ENCODE measurements at places on chromosomes 6 and 20. TPM values are rescaled to one million over a fixed set of nuclear protein-coding genes. Genes with fewer than 3 reads are reported as not detected.

GRCh38 chr20:4304601-4305000 lies 289.2 kb upstream of the RNF24 start:
- no peaks in the 10 kb centered on the region for H3K36me3 ChIP-seq
- no peaks in the 10 kb centered on the region for H3K27me3 ChIP-seq
- no peak overlapping the region for H3K4me3 ChIP-seq
- H3K4me1 ChIP-seq = no peaks in the 10 kb centered on the region

DNA sequence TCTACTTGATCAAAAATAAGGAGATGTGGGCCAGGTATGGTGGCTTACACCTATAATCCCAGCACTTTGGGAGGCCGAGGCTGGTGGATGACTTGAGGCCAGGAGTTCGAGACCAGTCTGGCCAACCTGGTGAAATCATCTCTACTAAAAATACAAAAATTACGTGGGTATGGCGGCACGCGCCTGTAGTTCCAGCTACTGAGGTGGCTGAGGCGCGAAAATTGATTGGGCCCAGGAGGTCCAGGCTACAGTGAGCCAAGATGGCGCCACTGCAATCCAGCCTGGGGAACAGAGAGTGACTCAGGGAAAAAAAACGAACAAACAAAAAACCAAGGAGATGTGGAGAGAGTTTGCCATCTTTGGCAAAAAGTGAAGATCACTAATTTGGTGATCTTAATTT lies 65.3 kb downstream of the BMP2 start:
- H3K36me3 ChIP-seq = no peaks in the 10 kb centered on the region
- DNase-seq = no peak
- no peak overlapping the region for H3K4me3 ChIP-seq
- no peaks in the 10 kb centered on the region for H3K4me1 ChIP-seq
- H3K27ac ChIP-seq = no peak overlapping the region

DNA sequence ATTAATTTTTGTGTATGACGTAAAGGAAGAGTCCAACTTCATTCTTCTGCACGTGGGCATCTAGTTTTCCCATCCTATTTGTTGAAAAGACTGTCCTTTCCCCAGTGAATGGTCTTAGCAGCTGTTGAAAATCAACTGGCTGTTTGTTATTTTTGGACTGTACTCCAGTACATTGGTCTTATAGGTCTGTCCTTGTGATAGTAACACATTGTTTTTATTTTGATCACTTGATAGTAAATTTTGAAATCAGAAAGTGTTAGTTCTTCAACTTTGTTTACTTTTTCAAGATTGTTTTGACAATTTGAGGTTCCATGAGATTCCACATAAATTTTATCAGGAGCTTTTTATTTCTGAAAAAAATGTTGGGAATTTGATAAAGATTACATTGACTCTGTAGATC lies 280.2 kb upstream of the FOXQ1 start:
- H3K4me3 ChIP-seq = no peak overlapping the region
- H3K27ac ChIP-seq = no peak overlapping the region
- H3K4me1 ChIP-seq = no peaks in the 10 kb centered on the region

GRCh38 chr6:155676346-155676745 lies 220.7 kb upstream of the NOX3 start:
- no peaks in the 10 kb centered on the region for H3K36me3 ChIP-seq
- DNase-seq = no peak
- no peak overlapping the region for H3K4me3 ChIP-seq
- no peaks in the 10 kb centered on the region for H3K27me3 ChIP-seq
- no peak overlapping the region for H3K27ac ChIP-seq

DNA sequence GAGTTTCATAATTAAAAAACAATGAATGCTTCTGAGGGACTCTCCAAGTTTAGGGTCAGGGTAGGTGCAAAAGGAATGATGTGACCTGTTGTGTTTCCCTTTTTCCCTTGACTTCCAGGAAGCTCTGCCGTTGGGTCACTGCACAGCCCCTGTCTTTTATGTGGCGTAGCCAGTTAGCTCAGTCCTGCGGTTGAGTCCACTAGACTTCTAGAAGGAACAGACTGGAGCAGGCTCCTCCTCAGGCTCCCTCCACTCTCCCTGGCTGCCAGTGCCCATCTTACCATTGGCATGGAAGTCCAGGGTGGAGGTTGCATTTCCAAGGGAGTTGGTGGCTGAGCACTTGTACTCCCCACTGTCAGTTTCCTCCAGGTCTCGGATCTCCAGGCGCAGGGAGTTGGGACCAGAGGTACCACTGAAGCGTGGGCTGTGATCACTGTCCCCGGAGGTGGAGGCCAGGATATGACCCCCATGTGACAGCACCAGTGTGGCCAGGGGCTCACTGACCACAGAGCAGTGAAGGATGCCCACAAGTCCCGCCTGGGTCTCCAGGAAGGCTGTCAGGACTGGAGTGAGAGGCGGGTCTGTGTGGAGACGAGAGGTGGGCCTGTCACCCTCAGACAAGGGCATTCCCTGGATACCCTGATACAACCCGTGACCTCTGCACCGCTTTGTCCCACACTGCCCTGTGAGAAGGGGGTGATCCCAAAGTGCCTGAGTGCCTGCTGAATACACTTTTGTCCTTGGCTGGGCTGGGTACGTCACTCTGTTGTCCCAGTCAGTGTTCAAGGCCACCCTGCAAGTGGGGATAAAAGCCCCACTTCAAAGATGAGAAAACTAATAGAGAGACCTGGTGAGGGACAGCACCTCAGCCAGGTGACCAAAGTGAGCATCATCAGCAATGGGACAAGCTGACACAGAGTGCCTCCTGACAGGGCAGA lies 11.1 kb downstream of the SIGLEC1 start:
- no peak for DNase-seq
- H3K4me1 ChIP-seq = no peaks in the 10 kb centered on the region
- H3K36me3 ChIP-seq = no peaks in the 10 kb centered on the region
- no peaks in the 10 kb centered on the region for H3K27me3 ChIP-seq

DNA sequence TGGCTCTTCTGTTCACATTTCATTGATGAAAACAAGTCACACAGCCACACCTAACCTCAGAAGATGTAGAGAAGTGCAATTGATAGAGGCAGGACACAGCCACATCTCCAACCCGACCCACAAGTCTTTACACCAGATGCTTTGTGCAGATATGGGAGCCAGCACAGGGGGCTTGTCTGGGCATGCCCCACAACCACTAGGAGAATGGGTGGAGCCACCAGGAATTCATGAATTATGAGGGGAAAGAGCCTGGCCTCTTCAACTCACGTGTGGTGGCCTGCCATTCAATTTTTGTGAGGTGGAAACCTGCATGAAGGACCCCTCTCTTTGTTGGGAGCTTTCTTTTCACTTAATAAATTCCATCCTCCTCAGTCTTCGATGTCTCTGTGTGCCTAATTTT lies 79.1 kb downstream of the OGFRL1 start:
- no peak overlapping the region for H3K27ac ChIP-seq
- H3K4me1 ChIP-seq = peaks cover 29% of the 10 kb centered on the region
- no peak for DNase-seq
- H3K36me3 ChIP-seq = no peaks in the 10 kb centered on the region

DNA sequence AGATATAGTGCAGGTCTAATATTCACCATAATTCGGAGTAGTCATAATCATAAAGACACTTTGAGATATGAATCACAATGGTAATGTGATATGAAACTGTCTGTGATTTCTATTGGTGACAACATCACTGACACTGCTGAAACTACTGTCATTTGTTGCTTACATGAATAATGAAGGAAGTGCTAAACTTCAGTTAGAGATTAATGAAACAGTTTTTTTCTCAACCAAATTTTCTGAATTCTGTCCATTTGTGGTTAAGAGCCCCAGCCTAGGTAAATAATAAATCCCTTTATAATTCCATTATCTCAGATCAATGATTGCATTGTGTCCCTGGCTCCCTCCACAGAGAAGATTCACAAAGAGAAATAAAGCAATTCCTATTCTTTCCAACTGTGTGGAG lies 122.6 kb downstream of the HIVEP2 start:
- H3K27ac ChIP-seq = no peak overlapping the region
- no peak for DNase-seq
- no peak overlapping the region for H3K4me3 ChIP-seq
- no peaks in the 10 kb centered on the region for H3K36me3 ChIP-seq
- no peaks in the 10 kb centered on the region for H3K27me3 ChIP-seq

GRCh38 chr20:17611540-17612286 lies 41.8 kb downstream of the DSTN start:
- peak; percentile 92 for DNase-seq
- peaks cover 63% of the 10 kb centered on the region for H3K4me1 ChIP-seq
- peak overlapping the region; percentile 82 for H3K27ac ChIP-seq
- peaks cover 48% of the 10 kb centered on the region for H3K36me3 ChIP-seq
- H3K27me3 ChIP-seq = no peaks in the 10 kb centered on the region

- H3K36me3 ChIP-seq = no peaks in the 10 kb centered on the region
- H3K27me3 ChIP-seq = no peaks in the 10 kb centered on the region
- no peak for DNase-seq
- no peak overlapping the region for H3K27ac ChIP-seq
- H3K4me1 ChIP-seq = no peaks in the 10 kb centered on the region
Observed at GRCh38 chr6:48476257-48476656, 365.3 kb upstream of the PTCHD4 start.

- H3K36me3 ChIP-seq = no peaks in the 10 kb centered on the region
- no peak overlapping the region for H3K27ac ChIP-seq
- no peaks in the 10 kb centered on the region for H3K4me1 ChIP-seq
- H3K27me3 ChIP-seq = no peaks in the 10 kb centered on the region
- H3K4me3 ChIP-seq = no peak overlapping the region
Observed at GRCh38 chr6:84432619-84433018, 205.2 kb upstream of the CEP162 start.

GRCh38 chr6:241336-241865 lies 50.9 kb upstream of the DUSP22 start:
- no peak overlapping the region for H3K27ac ChIP-seq
- no peaks in the 10 kb centered on the region for H3K36me3 ChIP-seq
- H3K27me3 ChIP-seq = no peaks in the 10 kb centered on the region
- no peak overlapping the region for H3K4me3 ChIP-seq
- no peak for DNase-seq

GRCh38 chr20:16761305-16761829 lies 13.2 kb downstream of the OTOR start:
- DNase-seq = no peak
- H3K27ac ChIP-seq = no peak overlapping the region
- H3K27me3 ChIP-seq = no peaks in the 10 kb centered on the region
- no peak overlapping the region for H3K4me3 ChIP-seq
- peaks cover 6% of the 10 kb centered on the region for H3K4me1 ChIP-seq

DNA sequence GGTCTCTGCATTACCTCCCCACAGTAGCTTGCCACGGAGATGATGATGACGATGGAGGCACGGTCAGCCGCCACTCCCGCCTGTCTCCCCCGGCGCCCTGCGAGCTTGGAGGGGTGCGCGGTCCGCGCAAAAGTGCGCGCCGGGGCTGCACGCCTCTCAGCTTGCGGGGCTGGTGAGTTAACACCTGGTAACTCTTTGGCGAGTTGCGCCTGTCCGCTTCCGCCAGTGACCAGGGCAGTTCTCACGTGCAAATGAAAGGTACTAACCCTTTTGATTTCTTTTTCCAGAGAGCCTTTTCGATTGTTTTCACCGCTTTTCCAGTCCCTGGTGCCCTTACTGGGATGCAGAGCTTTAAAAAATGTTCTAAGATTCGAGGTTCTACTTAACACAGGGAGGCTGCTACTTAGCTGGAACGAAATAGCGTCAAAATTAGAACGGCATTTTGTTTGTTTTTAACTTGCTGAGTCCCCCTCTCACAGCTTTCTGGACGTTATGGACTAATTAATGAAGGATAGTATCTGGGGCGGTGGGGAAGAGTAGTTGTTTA lies 6.2 kb downstream of the GRIK2 start:
- no peak for DNase-seq
- no peaks in the 10 kb centered on the region for H3K36me3 ChIP-seq
- H3K4me1 ChIP-seq = peaks cover 8% of the 10 kb centered on the region
- no peak overlapping the region for H3K4me3 ChIP-seq
- no peak overlapping the region for H3K27ac ChIP-seq
- peaks cover 7% of the 10 kb centered on the region for H3K27me3 ChIP-seq

GRCh38 chr6:71290611-71291010 lies 2.0 kb downstream of the OGFRL1 start:
- peak overlapping the region; percentile 92 for H3K4me3 ChIP-seq
- DNase-seq = no peak
- H3K4me1 ChIP-seq = peaks cover 66% of the 10 kb centered on the region
- no peak overlapping the region for H3K27ac ChIP-seq
- H3K36me3 ChIP-seq = peaks cover 19% of the 10 kb centered on the region
- no peaks in the 10 kb centered on the region for H3K27me3 ChIP-seq

DNA sequence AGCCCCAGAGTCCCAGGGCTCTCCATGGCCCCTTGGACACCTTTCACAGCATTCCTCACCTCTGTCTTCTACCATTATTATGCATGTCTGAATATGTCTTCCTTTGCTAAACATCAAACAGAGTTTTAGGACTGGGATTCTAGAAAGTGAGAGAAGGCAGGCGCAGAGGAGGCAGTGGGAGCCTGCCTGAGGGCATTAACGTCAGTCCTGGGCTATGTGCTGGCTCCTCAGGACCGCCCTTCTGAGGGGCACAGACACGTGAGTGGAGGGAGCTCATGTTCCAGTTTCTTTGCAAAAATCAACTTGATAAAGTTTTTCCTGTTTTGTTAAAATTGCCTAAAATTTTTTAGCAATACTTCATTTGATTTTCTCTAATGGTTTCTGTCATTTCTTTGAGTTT lies 38.0 kb downstream of the C6orf15 start:
- H3K4me3 ChIP-seq = no peak overlapping the region
- H3K27ac ChIP-seq = no peak overlapping the region
- no peak for DNase-seq

- no peak for DNase-seq
- peak overlapping the region; percentile 65 for H3K27ac ChIP-seq
- no peaks in the 10 kb centered on the region for H3K27me3 ChIP-seq
- H3K4me1 ChIP-seq = peaks cover 3% of the 10 kb centered on the region
Observed at GRCh38 chr6:146857980-146858347, 259.2 kb downstream of the ADGB start.

- no peak overlapping the region for H3K27ac ChIP-seq
- H3K4me1 ChIP-seq = no peaks in the 10 kb centered on the region
- H3K27me3 ChIP-seq = no peaks in the 10 kb centered on the region
- no peaks in the 10 kb centered on the region for H3K36me3 ChIP-seq
- H3K4me3 ChIP-seq = no peak overlapping the region
- no peak for DNase-seq
Observed at GRCh38 chr6:43878823-43879495, 108.9 kb downstream of the VEGFA start.

The HLA-G gene
- not detected for total RNA-seq

The LY86 gene
- 1.2 TPM for total RNA-seq

The ELOVL2 gene
- total RNA-seq = 0.57 TPM

The BANF2 gene
- total RNA-seq = not detected

The C20orf204 gene
- 0.42 TPM for total RNA-seq

The GJA1 gene
- total RNA-seq = 240 TPM

The CGAS gene
- 4.5 TPM for total RNA-seq

The SYNDIG1 gene
- not detected for total RNA-seq
